ELR (cell line): ENCODE measurements at places on chromosomes 1 and 21.

DNA sequence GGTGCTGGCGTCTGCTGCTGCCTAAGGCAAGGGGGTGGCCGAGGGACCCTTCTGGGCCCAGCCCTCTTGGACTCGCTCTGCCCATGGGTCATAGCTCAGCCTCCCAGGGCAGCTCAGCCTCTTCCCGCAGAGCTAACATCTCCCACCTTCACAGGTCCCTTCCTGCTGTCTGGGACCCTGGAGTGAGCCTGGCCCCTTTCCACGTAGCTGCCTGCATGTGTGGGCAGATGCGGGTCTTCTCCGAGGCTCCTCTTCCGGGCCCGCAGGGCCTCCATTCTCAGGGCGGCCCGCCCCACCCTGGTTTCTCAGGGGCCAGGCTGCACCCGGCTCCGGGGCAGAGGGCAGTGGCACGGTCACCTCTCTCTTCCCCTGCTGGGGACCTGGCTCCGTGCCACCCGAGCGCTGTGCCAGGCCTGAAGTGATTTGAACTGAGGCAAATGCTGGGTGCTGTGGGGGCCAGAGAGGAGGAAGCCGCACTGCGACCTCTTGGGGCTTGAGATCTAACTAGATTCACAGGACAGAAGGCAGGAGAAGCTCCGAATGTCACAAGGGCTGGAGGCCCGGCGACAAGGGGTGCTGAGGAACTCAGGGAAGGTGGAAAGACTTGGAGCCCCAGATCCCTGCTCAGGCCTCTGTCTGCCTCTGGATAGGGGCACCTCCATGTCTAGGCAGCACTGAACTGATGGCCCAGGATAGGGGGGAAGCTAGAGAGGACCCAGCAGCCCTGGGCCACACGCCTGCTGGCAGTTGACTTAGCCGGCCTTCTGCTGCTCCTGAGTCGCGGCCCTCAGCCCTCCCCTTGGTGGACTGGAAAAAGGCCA, 40.7 kb downstream of the COQ8A start:
- no peak for DNase-seq

DNA sequence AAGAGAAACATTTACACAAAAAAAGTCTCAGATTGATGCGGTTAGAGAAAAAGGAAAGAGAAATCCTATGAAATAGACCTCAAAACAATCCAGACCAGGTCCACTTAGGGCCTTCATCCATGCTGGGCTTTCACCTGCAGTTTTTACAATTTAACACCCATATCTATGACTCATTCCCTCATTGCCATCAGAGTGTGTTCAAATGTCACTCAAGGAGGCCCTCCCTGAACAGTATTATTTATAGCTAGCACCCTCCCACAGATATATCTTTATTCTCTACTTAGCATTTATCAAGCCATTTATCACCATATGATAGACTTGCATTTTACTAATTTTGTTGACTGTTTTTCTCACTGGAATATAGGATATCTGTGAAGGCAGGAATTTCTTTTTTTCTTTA, 824 bp upstream of the KRTAP21-3 start:
- no peak for DNase-seq

DNA sequence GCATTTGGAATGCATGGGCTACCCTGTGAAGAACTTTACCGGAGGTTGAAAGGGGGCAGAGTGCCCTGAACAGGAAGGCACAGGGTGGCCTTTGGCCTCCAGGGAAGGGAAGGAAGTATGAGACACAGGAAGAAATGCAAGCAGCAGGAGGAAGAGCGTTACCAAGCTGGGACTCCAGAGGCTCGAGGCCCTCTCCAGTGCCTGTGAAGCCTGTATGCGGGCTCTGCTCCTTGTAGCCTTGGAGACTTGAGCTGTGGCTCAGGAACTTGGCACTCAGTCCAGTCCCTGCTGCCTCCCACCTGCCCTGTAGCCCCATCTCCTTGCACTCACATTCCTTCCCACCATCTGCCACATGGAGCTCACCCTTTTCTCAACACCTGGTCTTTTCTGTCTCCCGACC, 33.5 kb upstream of the RNF19B start:
- DNase-seq = peak; percentile 67

- DNase-seq = no peak
These were observed 75.8 kb upstream of the ZRANB2 start for GRCh38 chr1:71156590-71156989.

- no peak for DNase-seq
These were observed 27.3 kb upstream of the THEM4 start for GRCh38 chr1:151936653-151937052.
